ENCODE measurements at places on chromosomes 11 and 22.

DNA sequence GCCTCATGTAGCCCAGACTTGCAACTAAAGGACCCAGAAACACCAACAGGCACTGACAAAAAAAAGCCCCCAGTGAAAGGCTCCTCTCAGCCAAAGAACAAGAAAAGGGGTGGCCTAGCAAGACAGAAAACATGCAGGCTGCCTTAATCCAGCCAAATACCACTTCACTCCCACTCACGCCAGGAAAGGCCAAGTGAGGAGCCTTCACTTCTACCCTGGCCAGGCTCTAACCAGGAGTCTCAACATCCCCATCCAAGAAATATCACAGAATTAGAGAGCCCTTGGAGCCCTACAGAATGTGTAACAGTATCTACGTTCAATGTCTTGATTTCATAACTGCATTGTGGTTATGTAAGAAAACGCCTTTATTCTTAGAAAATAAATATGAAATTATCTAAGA lies 149.0 kb downstream of the APOL5 start:
- DNase-seq, result no peak

- DNase-seq, result no peak
These were observed 5.9 kb upstream of the OR52L1 start for GRCh38 chr11:5992604-5993251.

DNA sequence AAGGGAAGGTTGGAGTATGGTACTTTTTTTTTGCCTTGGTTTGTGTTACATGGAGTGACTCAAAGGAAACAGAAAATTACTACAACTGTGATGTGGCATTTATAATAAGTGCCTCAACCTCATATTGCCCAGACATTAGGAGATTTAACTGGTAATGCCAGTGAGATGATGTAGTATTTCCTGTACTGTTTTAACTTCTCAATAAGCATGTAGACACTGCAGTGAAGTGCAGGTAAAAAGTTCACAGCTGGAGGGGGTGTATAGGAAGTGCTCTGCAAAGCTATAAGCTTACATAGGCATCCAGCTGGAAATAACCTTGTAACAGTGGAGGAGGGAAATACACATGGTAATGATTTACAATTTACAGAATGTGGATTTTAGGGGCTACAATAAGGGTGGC lies 138.2 kb upstream of the MTMR2 start:
- DNase-seq, result no peak

DNA sequence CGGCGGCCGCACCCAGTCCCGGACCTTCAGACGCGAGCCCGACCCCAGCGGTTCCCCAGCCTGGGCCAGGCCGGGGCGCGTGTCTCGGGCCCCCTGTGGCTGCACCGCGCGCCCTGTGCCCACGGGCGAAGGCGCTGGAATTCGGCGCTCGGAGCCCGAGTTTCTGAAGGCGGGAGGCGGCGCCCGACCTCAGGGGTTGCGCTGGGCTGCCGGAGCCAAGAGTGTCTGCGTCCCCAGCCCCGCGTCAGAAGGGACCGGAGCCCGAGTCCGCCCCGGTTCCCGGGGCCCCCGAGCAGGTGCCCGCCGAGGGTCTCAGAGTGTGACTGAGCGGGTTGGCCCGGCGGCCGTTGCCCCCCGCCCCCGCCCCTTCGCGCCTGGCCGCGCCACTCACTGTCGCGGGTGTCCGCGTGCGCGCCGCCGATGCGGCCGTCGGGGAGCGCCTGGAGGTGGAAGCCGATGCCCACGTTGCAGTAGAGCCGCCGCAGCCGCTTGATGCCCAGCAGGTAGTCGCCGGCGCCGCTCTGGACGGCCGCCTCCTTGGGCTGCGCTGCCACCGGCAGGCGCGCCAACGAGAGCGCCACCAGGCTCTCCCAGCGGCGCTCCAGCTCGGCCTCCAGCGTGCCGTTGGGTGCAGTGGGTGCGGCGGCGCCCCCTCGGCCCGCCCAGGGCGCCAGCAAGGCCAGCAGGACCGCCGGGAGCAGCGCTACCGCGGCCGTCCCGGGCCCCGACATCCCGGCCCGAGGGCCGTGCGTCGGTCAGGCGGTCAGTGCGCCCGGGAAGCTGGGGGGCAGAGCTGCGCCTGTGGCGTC lies 583 bp downstream of the FGF4 start:
- no peak for DNase-seq

DNA sequence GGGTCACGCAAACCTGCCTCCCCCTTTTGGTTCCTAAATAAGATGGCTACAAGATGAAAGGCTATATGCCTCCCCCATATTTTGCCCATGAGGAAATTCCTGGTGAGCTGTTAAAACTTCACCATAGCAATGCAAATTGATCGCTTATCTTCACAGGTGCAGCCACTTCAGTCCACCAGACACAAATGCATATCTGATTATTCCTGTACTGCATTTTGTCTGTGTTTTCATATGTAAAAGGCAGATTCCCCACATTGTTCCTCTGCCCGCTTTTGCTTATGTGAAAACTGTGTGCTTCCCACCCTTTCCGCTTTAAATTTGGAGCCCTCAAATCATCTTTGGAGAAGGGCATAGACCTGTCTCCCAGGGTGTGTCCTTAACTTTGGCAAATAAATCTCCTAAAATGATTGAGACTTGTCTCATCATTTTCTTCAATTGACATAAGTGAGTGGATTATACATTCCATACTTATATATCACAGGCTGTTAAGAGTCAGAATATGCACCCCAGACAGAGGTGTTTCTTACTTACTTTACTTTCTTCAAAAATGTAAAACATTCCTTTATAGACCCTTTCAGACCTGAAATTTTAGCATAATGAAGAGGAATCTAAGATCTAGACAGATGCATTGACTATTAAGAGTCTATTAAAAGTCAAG lies 116.4 kb downstream of the CASP12 start:
- DNase-seq, result no peak

DNA sequence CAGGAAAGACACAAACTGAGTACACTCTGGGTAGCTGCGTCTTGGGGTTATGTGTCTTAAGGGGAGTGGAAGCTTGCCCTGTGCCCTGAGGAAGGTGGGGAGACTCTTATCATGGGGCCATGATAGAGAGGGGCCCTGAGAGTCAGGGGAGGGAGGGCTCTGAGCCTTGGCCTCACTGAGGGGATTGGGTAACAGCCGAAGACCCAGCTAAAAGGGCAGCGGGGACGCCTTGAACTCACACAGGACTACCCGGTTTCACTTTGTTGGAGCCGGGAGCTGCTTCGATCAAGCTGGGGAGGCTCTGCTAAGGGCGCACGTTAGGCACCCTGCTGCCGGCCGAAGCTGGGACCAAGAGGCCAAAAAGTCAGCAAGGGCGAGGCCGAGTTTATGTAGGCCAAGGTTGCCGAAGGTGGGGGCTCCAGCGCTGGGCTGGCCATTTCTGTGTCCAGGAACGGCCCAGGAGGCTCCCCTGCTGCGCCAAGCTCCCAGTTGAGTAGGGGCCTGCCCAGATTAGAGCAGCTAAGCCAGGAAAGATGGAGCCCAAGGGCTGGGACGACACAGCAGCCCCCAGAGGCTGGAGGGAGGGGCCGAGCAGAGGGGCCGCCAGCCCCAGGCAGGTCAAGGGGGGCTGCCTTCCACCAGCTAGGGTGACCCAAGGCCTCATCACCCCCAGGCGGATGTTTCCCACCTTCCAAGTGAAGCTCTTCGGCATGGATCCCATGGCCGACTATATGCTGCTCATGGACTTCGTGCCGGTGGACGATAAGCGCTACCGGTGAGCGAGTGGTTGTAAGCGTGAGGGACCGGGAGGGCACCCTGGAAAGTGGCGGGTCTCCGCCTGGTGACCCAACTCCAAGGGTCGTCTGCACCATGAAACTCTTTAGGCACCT lies 2.2 kb downstream of the TBX1 start:
- no peak for DNase-seq

DNA sequence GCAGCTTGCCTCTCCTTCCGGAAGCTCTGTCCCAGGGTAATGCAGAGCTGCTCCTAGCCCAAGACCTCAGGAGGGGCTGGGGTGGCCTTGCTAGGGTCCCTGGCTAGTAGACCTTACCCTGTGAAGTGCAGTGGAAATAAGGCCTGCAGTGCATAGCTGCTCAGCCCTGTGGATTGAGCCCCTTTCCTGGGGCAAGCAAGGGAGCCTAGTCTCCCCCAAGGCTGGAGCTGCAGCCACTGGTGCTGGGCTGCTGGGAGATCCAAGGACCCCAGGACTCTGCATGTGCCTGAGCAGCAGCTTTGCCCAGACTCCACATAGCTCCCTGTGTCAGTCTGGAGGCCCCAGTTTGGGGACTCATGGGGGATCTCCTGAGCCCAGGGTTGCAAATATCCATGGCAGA lies 57.9 kb downstream of the FANCF start:
- no peak for DNase-seq

- DNase-seq, result no peak
These were observed 1046.3 kb downstream of the BRD1 start for GRCh38 chr22:48781391-48781790.

GRCh38 chr22:39244496-39245129 lies at the start of gene PDGFB:
Gene PDGFB (minus strand): TSS chr22:39244982. CDS start chr22:39243963, 1,019 bp downstream.
- DNase-seq, result no peak

GRCh38 chr11:102991776-102992175 lies 36.2 kb upstream of the MMP13 start:
- no peak for DNase-seq

GRCh38 chr11:15215005-15215404 lies 100.3 kb downstream of the INSC start:
- no peak for DNase-seq

GRCh38 chr22:18056161-18056666 lies 21.6 kb upstream of the PEX26 start:
- DNase-seq, result no peak

DNA sequence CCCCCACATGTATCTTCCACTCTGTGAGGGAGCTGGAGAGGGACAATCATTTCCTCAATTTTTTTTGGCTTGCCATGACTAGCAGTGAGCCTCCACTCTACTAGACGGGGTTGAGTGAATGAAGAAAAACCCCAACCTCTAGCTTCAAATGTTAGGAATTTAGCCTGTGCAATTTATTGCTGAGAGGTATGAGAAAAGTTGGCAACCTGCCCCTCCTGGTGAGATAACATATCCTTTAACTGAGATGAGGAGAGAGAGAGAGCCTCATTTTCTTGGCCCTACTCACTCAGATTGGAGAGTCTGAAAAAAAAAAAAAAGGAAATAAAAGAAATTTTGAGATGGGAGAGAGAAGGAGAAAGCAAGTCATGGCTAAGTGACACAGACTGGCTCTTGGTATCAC lies 218.2 kb upstream of the CARD18 start:
- DNase-seq, result no peak

DNA sequence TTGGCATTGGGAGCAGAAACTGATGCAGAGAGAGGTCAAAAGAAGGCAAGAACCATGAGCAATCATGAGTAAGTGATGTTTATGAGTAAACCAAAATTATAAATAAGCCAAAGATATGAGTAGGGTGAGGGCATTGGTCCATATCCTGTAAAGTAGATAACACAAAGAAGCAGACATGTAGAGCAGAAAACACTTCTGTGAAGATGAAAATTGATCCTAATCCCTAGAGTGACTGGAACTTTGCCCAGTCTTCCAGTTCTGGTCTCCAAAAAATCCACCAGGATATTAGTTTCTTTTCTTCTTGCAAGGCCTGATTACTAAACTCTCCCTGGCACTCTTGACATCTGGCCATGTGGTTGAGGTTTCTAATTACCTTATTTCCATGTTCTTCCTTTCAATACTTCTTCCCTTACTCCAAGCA lies 13.7 kb upstream of the DRD2 start:
- no peak for DNase-seq

GRCh38 chr11:115360186-115360824 lies 143.9 kb downstream of the CADM1 start:
- DNase-seq, result no peak

DNA sequence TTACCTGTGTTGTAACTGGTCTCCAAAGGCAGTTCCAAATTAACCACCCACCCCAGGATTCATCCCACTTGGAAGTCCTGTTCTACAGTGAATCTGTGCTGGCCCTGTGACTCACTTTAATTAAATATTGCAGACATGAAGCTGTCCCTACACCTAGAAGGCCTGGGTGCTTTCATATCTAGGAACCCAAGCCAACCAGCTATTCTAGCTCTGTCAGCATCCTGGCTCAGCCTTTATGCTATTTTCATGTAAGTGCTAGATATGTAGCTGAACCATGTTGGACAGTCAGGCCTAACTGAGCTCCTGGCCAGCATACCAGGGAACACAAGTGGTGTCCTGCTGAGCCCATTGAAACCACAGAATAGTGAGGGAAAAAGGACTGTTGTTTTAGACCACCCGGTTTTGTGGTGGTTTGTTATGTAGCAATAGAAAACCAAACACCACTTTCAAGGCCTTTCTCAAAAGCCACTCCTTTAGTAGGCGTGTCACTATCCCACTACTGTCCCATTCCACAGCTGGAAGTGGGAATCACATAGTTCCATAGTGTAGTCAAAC lies 30.3 kb downstream of the CNTF start:
- DNase-seq, result no peak

- peak; percentile 65 for DNase-seq
These were observed 2.1 kb downstream of the CCDC88B start for GRCh38 chr11:64341851-64342791.

DNA sequence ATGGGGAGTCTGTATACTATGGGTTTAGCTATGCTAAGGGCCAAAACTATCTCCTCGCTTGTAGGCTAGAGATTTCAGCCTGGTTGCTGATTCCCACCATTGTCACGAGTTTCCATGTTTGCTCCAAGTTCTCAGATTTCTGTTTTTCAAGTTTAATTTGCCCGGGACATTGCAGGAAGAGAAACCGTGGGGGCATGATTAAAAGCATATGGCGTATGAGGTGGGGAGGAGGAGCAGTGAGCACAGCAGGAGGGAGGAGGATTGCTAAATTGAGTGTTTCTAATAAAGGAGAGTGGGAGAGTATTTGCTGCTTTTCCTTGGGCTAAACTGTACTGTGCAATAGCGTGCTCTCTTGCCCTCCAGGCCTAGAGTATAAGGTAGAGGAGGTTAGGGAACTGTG lies 558.4 kb downstream of the METTL15 start:
- DNase-seq, result no peak

DNA sequence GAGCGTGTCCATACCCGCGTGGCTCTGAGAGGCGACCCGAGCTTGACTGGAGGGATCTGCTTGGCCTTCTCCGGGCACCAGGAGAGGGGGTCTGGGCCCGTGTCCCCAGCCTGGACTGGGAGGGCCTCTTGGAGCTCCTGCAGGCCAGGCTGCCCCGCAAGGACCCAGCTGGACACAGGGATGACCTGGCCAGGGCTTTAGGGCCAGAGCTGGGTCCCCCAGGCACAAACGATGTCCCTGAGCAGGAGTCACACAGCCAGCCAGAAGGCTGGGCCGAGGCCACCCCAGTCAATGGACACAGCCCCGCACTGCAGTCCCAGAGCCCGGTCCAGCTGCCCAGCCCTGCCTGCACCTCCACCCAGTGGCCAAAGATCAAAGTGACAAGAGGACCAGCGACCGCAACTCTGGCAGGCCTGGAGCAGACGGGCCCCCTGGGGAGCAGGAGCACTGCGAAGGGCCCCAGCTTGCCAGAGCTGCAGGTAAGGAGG lies 38.2 kb downstream of the TRIOBP start:
- DNase-seq, result no peak

All from stimulated activated CD4-positive, alpha-beta T cell treated with anti-CD3 and anti-CD28 coated beads, TNF-alpha, amount 100 ng/mL, for 1 hour (primary cell).